ENCODE measurements at places on chromosomes 1 and 21.

DNA sequence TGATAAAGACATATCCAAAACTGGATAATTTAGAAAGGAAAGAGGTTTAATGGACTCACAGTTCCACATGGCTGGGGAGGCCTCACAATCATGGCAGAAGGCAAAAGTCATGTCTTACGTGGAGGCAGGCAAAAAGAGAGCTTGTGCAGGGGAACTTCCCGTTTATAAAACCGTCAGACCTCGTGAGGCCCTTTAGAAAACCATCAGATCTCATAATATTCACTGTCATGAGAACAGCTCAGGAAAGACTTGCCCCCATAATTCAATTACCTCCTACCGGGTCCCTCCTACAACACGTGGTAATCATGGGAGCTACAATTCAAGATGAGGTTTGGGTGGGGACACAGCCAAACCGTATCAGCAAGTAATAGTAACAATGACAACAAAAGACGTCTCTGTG lies 88.2 kb upstream of the SLC25A33 start:
- no peak for DNase-seq

- DNase-seq, result no peak
Measured at GRCh38 chr1:97433094-97433823, 487.6 kb downstream of the DPYD start.

- no peak for DNase-seq
Measured at GRCh38 chr1:193703121-193703520, 516.7 kb upstream of the B3GALT2 start.

- no peak for DNase-seq
Measured at GRCh38 chr21:41294548-41295231, 21.9 kb upstream of the FAM3B start.

GRCh38 chr1:109802901-109803561 lies 39.3 kb upstream of the EPS8L3 start:
- DNase-seq, result no peak

DNA sequence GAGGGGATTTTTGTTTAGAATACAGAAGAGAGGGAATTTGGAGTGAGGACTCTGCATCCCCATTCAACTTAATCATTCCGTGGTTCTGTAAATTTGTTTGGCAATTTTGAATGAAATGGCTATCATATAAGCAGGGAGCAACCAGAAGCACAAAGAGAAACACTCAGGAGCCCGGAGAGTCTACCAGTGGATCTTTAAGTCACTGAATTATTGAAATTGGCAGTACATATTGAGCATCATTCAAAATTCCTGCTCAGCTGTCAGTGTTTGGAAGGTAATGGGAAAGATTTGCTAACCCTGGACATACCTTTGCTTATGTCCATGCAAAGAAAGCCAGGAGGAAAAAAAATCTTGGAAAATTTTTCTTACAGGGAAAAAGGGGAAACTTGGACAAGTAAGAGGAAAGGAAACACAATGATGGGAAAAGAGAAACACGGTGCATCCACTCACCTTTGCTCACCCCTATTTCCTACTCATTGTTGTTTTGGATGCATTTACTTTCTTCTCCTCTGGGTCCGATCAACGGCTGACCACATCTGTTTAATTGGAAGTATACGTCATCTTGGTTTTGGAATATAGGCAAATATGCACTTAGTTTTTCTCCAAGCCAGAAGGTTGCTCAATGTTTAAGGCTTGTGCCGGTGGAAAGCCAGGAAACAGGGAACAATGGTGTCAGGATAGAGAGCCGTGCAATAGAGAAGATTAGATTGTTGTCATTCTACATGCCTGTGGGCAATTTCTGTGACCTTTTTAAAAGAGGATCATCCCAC lies 243.0 kb upstream of the LYPLAL1 start:
- no peak for DNase-seq

- DNase-seq, result peak; percentile 49
Measured at GRCh38 chr1:28249013-28249865, 10.1 kb upstream of the SESN2 start.

- peak; percentile 14 for DNase-seq
Measured at GRCh38 chr1:43447891-43448708, 5.6 kb downstream of the HYI start.

GRCh38 chr1:24946861-24947658 lies 17.0 kb upstream of the RUNX3 start:
- no peak for DNase-seq

GRCh38 chr1:11196945-11197344 lies 7.8 kb downstream of the ANGPTL7 start:
- no peak for DNase-seq

DNA sequence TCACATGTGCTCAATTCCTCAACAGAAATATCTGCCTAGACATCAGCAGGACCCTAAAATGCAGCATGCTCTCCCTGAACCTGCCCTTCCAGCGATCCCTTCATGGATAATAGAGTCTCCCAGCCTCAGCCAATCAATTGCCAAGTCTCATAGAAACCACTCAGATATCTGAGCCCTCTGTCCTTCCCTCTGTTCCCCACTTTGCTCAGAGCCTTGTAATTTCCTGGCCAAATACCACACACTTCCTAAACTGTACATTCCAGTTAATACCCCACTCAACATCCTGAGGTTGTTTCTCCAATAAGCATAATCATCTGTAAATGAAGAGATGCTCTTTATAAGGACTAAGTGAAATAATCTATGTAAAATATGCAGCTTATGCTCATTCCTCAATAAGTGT lies 59.3 kb upstream of the PTGFRN start:
- no peak for DNase-seq

GRCh38 chr1:168832661-168833060 lies 103.7 kb upstream of the DPT start:
- no peak for DNase-seq

GRCh38 chr1:25837262-25837875 lies 17.6 kb downstream of the MTFR1L start:
- DNase-seq, result no peak

GRCh38 chr1:89946532-89946931 lies 48.4 kb upstream of the ZNF326 start:
- DNase-seq, result no peak

DNA sequence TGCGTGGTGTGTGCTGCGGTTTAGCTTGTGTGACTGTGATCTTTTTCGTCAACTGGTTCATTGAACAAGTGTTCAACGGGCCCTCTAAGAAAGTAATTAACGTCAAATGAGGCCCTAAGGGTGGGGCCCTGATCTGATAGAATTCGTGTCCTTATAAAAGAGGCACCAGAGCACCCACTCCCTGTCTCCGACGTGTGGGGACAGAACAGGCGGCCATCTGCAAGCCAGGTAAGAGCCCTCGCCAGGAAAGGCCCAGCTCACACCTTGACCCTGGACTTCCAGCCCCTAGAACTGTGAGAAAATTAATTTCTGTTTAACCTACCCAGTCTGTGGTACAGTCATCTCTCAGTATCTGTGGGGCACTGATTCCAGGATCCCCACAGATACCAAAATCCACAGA lies 20.4 kb upstream of the SAMD11 start:
- DNase-seq, result no peak

DNA sequence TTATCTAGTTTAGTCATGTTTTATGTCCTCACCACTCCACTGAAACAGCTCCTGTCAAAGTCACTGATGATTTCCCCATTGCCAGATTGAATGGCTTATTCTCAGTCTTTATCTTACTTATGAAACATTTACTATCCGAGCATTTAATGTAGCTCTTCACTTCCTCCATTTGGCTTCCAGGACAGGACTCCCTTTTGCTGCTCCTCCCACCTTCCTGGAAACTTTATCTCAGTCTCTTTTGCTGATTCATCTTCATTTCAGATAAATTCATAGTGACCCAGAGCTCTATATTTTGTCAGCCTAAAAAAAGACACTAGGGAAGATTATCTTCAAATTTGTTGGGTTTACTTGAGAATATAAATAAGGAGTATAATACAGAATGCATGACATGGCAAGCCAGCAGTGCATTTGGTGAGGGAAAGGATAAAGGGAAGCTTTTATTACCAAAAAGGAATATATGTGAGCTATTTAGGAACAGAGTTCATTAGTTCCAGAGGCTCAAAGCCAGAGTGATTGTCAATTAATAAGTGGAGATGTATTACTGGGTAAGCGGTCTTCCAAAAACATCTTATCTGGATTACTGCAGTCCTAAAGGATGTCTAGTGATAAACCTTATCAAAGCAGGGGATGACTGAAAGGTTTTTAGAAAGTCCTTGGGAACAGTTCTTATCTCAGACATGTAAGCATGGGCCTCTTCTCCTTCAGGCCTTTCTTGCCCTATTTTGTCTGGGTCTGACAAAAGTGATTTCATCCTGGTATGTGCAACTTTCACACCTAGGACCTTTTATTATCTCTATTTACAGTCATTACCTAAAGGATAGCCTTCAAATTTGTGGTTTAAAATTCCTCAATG lies 25.6 kb downstream of the IL23R start:
- no peak for DNase-seq

DNA sequence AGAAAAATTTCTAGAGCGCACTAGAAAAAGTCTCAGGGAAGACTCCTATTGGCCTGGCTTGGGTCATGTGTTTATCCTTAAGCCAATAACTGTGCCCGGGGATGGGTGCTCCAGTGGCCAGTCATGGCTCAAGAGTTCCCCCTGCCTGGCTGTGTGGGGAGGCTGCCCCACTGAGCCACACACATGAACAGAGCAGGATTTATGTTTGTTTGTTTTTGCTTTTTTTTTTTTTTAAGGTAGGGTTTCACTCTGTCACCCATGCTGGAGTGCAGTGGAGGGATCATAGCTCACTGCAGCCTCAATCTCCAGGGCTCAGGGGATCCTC lies 21.8 kb downstream of the EDN2 start:
- no peak for DNase-seq

DNA sequence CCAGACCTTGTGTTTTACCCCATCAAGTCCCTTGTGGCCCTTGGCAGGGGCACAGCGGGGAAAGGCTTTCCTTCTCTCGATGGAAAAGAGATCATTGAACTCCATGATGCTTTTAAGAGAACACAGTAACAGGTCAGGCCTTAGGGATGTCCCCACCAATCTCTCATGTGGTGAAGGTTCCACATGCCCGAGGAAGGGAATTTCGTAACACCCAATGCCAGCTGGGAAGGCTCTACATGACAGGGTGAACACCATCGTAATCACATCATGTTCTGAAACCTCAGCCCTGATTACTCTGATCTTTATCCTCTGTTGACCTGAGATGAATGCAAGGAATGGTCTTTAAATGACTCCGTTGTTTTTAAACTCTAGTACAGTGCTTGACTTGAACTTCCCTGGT lies 105.5 kb upstream of the SPAG17 start:
- DNase-seq, result no peak

GRCh38 chr1:7425229-7425628 lies 345.9 kb upstream of the VAMP3 start:
- DNase-seq, result no peak

- DNase-seq, result no peak
Measured at GRCh38 chr1:115082949-115083348, 6.4 kb downstream of the TSPAN2 start.

DNA sequence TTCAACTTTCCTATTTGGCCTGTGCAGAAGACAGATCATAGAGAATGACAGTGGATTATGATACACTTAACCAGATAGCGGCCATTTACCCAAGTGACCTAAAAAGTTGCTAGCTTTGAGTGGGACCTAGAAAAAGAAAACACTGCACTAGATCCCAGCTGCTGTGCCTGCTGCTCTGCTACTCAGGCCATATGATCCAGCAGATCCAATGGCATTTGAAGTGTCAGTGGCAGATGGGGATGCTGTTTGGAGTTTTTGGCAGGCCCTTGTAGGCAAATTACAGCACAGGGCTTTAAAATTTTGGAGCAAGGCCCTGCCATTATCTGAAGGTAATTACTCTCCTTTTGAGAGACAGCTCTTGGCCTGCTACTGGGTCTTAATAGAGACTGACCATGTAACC lies 74.0 kb upstream of the KCNE2 start:
- DNase-seq, result no peak

Measured in activated T-cell treated with anti-CD3 and anti-CD28 coated beads, Interleukin-2, amount 50 U/mL, for 24 hours (primary cell).